ENCODE measurements at places on chromosomes 16 and 17.

DNA sequence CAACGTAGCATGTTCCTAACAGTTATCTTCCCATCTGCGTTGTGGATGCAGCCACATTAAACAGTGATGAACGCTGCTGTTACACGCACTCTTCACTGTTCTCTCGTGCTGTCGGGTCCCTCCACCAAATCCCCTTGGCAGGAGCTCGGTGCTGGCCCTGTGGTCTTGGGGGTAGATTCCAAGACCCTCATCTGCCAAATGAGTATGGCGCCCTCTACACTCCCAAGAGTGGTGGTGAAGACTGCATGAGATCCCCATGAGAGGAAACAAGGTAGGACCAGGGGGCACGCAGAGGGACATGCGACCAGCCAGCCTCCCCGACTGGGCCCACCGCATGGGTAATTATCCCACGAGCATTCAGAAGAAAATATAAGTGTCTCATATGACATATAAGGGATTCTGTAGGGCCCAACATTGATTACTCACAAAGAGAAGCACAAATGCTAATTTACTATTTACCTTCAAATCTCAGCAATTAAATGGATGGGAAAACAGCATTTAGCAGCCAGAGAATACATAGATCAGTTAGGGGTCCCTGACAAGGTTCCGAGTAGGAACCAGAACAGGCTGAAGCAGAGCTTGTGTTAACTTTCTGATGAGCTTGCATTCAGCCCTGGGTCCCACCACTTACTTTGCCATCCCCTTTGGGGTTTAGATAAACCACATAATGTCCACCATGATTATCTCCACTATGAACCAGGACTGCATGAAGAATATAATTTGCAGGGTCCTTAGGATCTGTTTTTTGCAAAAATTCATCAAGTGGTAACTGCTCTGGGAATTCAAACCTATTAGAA, 23.8 kb downstream of the LITAFD start:
- no peak for DNase-seq

DNA sequence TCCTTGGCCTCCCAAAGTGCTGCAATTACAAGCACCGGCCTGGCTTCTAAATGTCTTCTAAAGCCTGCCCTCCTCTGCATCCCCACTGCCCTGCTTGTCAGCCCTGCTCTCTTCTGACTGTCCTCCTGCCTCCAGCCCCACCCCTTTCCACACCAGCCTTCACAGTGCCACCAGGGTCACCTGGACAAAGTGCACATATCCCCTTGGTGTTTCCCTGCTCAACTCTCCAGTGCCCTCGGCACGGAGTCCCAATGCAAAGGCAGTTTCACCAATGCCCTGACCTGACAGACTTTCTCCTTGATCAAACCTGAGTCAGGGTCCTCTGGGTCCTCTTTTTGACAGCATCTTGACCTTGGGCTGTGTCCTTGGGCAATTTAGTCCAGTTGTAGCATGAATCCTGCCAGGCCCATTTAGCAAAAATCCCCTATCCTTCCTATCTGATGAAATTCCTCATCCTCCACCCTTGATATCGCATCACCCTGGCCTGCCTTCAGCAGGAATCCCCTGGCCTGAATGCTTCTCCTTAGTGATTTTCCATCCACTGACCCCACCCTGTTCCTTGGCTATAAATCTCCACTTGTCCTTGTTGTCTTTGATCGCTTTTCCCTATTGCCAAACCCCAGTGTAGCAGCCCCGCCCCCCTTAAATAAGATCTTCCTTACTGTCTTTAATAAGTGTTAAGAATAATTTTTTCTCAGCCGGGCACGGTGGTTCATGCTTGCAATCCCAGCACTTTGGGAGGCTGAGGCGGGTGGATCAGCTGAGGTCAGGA, 42.7 kb upstream of the ETV4 start:
- no peak for DNase-seq

GRCh38 chr17:67443931-67444595, 67.0 kb downstream of the PITPNC1 start:
- peak; percentile 89 for DNase-seq

DNA sequence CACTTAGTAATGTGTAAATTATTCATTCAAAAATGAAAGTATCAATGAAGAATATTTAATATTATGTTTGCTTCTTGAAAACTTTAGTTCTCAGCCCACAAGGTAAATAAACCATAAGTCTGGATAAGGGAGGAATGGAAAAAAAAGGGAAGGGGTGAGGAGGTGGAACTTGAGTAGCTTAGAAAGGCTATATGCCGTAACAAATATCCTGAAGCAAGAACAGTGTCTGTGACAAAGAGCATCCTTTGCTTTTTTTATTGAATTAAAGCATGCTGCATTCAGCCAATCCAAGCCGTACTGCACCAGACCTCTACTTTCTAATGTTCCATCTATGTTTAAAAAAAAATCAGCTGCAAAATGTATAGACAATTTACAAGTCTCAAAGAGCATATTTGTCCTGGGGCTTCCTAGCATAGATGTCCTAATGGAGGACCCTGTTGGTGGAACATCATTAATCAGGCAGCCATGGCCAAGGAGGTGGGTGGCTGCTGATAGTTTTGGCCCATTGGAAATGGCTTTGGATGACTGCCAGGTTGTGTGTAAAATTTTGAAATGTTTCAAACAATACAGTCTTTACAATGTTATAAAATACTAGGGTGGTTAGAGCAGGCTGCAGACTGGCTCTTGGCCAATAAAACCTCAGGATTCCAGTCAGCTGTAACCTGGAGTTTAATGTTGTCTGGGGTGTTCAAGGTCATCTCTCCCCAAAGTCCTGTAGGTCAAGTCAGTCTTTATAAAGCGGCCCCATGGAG, 895.8 kb upstream of the SOX9 start:
- no peak for DNase-seq

- DNase-seq, result no peak
Observed at GRCh38 chr16:89137666-89138512, 33.7 kb upstream of the CDH15 start.

- DNase-seq, result no peak
Observed at GRCh38 chr16:21643785-21644184, 8.6 kb downstream of the IGSF6 start.

GRCh38 chr16:12141073-12141951, 164.8 kb downstream of the SNX29 start:
- no peak for DNase-seq

GRCh38 chr17:19448341-19449268, 37.6 kb downstream of the RNF112 start:
- DNase-seq, result peak; percentile 99

DNA sequence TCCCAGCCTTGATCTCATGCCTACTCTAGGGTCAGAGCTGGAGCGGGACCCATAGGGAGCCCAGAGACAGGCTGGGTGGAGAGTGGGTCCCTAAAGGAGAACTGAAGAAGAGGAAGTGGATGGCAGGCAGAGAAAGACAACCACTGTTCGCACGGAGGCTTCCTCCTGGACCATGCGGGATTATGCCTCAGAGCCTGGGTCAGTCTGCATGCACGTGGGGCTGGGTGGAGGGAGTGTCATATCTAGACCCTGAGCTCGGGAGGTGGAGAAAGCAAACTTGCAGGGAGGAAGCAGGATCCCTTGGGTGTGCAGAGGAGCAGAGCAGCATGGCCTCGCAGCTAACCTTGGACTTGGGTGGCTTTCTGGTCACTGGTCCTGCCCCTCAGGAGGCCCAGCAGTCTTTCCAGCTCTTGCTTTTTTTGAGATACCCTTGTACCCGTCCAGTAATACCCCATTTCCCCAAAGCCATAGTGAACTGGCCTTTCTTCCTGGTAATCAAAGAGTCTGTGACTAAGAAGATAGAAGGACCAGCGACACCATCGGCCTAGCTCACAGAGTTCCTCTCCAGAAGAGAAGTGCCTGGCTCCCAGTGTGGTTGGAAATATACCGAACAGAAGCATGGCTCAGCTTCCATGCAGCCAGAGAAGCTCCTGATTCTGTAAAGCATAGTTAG, 344.2 kb downstream of the CPPED1 start:
- DNase-seq, result no peak

- DNase-seq, result no peak
Observed at GRCh38 chr16:54687043-54687899, 243.4 kb upstream of the IRX5 start.

GRCh38 chr16:17396762-17397498, 73.8 kb downstream of the XYLT1 start:
- DNase-seq, result peak; percentile 42

DNA sequence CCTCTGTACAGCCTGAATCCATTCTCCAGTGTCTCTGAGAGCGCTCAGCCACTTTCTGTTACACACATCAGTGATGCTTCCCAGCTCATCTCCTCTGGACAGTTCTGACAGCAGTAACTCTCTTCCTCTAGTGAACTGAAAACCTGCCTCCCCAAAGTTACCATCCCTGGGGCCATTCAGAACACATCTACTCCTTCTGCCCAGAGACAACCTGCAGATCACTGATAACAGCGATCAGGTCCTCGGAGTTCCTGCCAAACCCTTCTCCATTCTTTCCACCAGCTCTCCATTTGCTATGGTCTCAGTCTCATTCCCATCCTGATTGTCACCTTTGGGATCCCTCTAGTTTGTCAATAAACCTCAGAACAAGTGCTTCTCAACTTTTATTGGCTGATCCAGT, 7.3 kb downstream of the ZZEF1 start:
- DNase-seq, result no peak

DNA sequence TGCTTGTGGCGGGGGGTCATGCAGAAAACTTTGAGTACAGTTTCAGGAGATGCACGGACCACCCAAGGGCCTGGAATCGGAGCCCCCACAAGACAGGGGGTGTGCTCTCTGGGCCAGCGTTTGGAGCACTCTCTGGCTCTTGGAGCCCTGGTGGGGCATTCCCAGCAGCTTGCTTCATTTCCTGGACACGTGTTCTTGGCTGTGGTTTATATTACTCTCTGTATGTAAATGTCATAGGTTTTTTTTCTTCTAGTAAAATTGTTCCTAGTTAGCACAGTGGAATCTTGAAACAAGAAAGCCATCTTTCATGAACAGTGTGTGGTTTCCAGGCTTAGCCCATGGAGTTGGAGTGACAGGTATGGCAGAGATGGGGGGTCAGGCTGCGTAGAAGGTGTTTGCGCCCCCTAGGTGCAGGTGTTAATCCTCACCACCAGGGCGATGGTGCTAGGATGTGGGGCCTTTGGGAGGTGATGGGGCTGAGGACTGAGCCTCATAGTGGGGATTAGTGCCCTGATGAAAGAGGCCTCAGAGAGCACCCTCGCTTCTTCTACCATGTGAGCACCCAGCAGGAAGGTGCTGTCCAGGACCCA, 79.8 kb downstream of the JPH3 start:
- peak; percentile 56 for DNase-seq

Measured in fibroblast of mammary gland (primary cell).